ENCODE measurements at places on chromosomes 16 and 17.

- no peak for DNase-seq
Observed at GRCh38 chr16:86923656-86924055, 345.3 kb downstream of the FOXL1 start.

GRCh38 chr16:24537474-24538337, 1.7 kb upstream of the RBBP6 start:
- DNase-seq = no peak

- no peak for DNase-seq
Observed at GRCh38 chr17:29051731-29052130, 8.8 kb downstream of the PIPOX start.

GRCh38 chr17:63706336-63707082, 6.6 kb upstream of the LIMD2 start:
- no peak for DNase-seq

DNA sequence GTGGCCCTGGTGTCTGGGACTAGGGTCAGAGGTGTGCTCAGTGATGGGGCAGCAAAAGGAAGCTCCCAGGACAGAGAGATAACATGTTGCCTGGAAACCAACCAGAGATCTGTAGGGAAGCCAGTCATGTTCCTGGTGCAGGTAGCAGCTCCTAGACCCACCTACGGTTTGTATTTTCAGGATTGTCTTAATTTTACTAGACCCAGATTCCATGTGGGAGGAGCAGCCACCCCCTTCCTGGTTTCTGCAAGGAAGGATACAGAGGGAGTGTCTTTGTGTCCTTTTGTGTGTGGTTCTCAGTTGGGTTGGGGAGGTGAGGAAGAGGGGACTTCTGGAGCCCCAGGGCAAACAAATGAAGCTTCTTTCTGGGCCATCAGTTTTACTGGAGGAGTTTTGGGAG, 53.9 kb downstream of the MGAT5B start:
- no peak for DNase-seq

DNA sequence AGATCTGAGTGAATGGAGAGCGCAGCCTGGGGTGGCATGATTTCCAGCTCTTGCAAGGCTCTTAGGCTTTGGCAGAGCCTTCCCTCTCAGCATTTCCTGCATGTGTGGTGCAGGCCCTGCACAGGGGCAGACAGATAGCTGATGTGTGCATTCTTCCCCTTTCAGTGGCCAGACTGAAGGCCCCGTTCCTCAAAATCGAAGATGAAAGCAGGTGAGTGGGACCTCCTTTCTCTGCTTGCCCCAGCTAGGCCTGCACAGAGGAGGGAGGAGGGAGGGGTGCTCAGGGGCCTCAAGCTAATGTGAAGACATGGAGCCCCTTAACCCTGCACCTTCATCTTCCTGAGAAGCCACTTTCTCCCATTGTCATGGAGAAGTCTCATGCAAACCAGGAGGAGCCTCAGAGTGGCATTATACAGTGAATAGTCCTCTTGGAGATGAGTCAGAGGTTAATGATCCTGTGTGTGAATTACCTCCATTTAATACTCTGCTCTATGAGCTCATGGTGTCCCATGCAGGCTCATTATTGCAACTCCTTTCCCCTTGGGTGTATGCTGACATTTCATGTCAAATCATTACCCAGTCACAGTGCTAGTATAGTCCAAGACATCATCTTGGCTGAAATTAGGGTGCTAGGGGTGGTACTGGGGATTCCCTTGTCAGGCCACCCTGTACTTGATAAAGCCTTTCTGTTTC, 20.4 kb upstream of the ADAM11 start:
- no peak for DNase-seq

- DNase-seq = no peak
Observed at GRCh38 chr16:66923247-66923731, 2.0 kb downstream of the RRAD start.

- no peak for DNase-seq
Observed at GRCh38 chr17:63364387-63364786, 81.7 kb downstream of the CYB561 start.

DNA sequence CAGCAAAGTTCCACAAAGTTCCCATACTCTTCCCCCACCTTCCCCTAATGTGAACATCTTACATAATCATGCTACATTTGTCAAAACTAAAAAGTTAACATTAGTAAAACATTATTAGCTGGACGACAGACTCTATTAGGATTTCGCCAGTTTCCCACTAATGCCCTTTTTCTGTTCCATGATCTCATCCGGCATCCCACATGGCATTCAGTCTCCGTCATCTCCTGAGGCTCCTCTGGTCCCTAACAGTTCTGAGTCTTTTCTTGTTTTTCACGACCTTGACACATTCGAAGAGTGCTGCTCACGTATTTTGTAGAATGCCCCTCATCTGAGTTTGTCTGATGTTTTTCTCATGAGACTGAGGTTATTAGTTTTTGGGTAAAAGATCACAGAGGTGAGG, 8.8 kb upstream of the MPRIP start:
- DNase-seq = no peak

All from T47D (cell line).